ENCODE measurements at places on chromosomes 2 and 18. TPM values are rescaled to one million over a fixed set of nuclear protein-coding genes. Genes with fewer than 3 reads are reported as not detected.

Gene TACR1
- total RNA-seq: not detected

Gene PCARE
- total RNA-seq: not detected

Gene DYNAP
- total RNA-seq: not detected

Gene RAPH1
- total RNA-seq: 16.6 TPM

Gene RETSAT
- total RNA-seq: 108 TPM

Gene PIEZO2
- 0.48 TPM for total RNA-seq

Gene AOX1
- total RNA-seq: 4.7 TPM

Gene PNKD
- 24.8 TPM for total RNA-seq

Gene CPO
- not detected for total RNA-seq

Gene ADD2
- total RNA-seq: not detected

Gene EEF1B2
- total RNA-seq: 569 TPM

Gene OTOS
- total RNA-seq: not detected

Gene CROCC2
- not detected for total RNA-seq

Gene LBH
- total RNA-seq: 58.6 TPM

Gene GPBAR1
- 0.43 TPM for total RNA-seq

Gene COQ10B
- 28.1 TPM for total RNA-seq

Gene HOXD12
- not detected for total RNA-seq

Gene NGEF
- 0.96 TPM for total RNA-seq

Gene ELAC1
- total RNA-seq: 3.8 TPM

Gene SYT4
- not detected for total RNA-seq

Gene NOL4
- under 0.01 TPM for total RNA-seq

Gene LHCGR
- not detected for total RNA-seq

Gene FIGN
- total RNA-seq: 0.64 TPM

Gene OR6B2
- total RNA-seq: not detected

Gene GPC1
- total RNA-seq: 130 TPM

Gene CFAP65
- total RNA-seq: under 0.01 TPM

Gene CD207
- not detected for total RNA-seq

Gene CHRND
- not detected for total RNA-seq

Gene PLEKHB2
- total RNA-seq: 149 TPM

Gene GLI2
- total RNA-seq: under 0.01 TPM

Gene PROM2
- total RNA-seq: 37.1 TPM

Gene GPR35
- total RNA-seq: 0.85 TPM

Gene CXCR1
- not detected for total RNA-seq

Gene SULT1C2
- total RNA-seq: 0.72 TPM

Gene RIT2
- total RNA-seq: not detected

Gene GALNT1
- total RNA-seq: 107 TPM

Gene ATP6V1B1
- total RNA-seq: not detected

Gene FBXO15
- not detected for total RNA-seq

Gene FBXO41
- 3.9 TPM for total RNA-seq

Gene CNPPD1
- 30.9 TPM for total RNA-seq

Gene GPAT2
- 1.5 TPM for total RNA-seq

Gene ACMSD
- total RNA-seq: 1.7 TPM

Gene OSR1
- total RNA-seq: 1.7 TPM

Gene C1D
- total RNA-seq: 34.7 TPM

Gene UGT1A8
- under 0.01 TPM for total RNA-seq

Gene SCN1A
- not detected for total RNA-seq

Gene GALR1
- total RNA-seq: not detected

Gene SCN3A
- 0.72 TPM for total RNA-seq

Gene WNT6
- under 0.01 TPM for total RNA-seq

Gene LANCL1
- total RNA-seq: 33.5 TPM

Gene ABI2
- 7.0 TPM for total RNA-seq

Gene PSMA8
- not detected for total RNA-seq

Gene SPP2
- not detected for total RNA-seq

Gene ZNF521
- 0.72 TPM for total RNA-seq

Gene REG1B
- total RNA-seq: not detected

Data from tracheal epithelial cell (primary cell).